NCI-H2081 (cell line): ENCODE measurements at places on chromosomes 1 and 21.

DNA sequence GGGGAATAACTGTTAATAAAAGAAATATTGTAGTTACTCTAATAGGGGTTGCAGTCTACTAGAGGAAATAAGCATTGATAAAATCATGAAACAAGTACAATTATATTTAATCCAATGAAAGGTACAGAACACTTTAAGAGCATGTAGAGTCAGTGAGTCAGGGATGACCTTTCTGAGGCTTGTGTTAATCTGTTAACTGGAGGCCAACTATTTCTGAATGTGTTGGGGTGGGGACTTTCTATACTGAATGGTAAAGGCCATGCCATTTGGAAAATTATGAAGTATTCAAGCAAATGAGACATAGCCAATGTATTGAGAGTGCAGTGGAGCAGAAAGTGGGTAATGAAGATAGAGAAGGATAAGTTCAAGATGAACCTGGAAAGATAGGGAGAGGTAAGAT is 646.2 kb downstream of the ADGRL2 start:
- DNase-seq = no peak

- DNase-seq = peak; percentile 27
Observed at GRCh38 chr1:23452011-23452411, 27.5 kb upstream of the TCEA3 start.

DNA sequence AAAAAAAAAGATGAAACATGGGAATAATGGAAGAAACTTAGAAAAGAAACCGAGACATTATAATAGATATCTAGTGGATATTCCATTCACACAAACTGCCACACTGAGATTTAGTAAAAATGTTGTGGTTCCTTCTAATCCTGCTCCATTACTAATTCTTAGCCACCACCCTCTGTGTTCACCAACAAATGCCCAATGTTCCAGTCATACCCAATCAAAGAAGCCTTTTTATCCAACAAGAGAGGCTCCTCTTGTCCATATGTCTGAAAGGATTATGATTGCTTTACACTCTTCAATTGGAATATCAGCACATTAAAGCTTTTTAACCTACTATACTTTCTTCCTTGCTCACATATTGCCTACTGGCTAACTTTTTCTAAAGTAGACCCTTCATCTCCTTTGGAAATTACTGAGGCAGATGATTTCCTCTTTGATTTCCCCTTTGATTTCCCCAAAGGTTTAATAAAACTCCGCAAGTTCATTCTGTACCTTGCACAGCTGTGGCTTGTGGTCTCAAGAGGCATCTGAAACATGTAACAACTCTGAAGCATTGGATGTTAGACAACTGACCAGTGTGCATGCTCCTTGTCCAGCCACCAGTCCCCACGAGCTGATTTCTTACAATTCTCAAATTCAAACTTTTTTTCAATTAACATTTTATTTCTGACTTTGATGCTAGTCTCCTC is 305.6 kb upstream of the LYPLAL1 start:
- DNase-seq = no peak

DNA sequence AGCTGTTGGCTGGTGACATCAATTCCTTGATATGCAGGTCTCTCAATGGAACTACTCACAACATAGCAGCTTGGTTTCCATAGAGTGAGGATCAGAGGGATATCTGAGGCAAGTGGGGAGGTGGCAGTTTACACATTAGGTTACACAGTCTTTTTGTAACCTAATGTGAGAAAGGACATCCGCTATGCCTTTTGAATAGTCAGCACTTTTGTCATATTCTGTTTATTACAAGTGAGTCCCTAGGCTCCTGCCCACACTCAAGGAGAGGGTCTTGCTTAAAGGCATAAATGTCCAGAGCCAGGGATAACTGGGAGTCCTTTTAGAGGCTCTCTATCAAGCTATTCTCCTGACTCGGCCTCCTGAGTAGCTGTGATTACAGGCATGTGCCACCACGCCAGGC is 104.2 kb downstream of the KCNK1 start:
- DNase-seq = no peak

DNA sequence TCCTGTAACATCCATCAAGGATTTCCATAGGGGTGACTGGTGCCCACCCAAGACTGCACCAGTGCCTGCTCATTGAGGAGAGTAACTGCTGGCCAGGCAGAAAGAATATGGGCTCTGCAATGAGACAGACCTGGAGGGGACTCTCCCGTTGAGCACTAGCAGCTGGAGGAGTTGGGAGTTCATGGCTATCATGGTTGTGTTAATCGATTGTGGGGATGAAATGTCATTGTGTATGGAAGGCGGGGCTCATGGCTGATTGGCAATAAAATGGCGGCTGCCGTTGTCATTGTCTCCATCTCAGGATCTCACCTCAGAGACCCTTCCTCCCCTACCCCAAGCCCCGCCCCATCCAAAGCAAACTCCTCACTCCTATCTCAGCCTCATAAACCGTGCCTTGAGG is 3.9 kb downstream of the TMEM125 start:
- DNase-seq = no peak

- DNase-seq = no peak
Observed at GRCh38 chr1:56452027-56453011, 127.0 kb downstream of the PLPP3 start.

DNA sequence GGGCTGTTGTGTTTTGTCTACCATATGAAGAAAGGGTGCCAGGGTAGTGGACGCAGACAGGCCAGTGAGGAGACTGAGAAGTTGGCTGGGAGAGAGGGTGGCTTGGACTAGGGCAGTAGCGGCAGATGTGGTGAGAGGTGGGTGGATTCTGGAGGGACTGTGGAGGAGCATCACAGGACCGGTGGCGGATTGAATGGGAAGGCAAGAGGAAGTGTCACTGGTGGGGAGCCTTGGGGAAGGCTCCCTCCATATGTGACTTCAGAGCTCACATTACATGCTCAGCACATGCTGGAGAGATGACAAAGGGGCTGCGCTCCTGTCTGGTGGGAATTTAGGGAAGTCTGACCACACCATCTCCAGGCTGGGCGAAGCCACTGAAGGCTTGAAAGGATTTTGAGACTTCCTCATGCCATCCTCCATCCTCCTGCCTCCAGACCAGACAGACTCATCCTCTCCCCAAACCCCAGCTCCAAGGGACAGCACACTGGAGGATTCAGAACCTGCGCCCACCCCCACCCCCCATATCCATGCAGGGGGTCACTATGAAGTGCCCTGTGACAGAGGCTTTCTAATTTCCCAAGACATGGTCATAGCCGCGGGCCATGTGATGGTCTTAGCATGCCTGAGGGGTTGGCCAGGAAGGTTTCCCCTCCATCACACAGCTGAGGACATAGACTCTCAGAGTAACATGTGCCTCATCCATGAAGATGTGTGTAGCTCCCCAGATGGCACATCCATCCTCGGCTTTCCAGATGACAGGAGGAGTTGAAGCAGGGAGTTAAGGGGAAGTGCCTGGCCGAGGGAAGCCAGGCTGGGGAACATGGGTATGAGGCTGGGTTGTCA is 138.8 kb upstream of the WNT4 start:
- no peak for DNase-seq

DNA sequence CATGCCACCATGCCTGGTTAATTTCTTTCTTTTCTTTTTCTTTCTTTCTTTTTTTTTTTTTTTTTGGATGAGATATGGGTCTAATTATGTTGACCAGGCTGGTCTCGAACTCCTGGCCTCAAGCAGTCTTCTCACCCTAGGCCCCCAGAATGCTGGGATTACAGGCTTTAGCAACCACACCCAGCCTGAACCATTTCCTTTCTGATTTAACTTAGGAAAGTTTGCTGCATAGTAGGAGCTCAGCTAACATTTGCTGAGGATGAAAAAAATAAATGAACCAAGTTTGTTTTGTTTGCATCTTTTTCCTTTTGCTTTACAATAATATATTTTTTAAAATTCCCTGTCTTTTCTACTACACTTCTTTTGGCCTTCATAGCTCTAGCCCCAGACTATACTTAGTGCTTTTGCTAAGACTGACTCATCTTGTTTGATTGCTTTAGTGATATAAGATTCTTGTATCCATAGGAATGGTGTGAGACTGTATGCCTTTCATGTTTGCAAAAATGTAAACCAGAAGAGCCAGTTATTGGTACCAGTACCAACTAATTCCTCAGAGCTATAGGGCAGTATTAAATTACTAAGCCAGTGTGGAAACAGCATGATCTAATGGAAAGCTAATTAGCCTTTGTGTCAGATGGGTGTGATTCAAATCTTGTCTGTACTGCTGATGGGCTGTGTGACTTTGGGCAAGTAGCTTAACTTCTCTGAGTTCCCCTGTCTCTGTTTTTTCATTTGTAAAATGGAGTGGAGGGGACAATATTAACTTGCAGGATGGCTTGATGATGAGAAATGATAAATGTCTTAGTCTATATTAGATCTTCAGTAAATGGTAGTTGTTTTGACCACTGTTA is 66.9 kb downstream of the NFIA start:
- no peak for DNase-seq

DNA sequence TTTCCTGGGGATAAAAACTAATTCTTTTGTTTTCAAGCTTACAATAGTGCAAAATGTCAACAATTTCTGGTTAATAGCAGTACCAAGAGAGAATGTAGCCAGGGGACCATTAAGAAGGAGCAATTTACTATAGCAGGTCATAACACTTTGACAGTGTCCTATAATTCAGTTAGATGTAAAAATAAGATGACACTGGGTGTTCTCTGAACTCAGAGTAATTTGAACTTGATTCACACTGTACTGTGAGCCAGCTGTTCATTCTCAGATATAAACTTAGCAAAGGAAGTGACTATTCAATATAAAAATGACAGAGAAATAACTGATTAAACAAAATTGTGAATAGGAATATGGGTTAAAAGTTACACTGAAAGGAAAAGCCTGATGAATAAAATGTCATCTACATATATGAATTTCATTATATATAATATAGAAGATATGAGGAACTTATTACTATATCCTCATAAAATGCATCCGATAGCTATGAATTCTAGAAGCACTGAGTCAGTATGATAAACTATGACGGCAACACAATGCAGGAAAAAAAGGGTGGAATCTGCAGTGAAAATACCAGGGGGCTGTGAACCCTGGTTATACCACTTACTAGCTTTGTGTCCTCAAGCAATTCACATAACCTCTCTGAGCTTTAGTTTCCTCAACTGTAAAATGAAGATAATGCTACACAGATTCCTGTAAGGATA is 135.9 kb downstream of the ACBD6 start:
- DNase-seq = no peak

- no peak for DNase-seq
Observed at GRCh38 chr1:153906396-153906795, 16.4 kb downstream of the GATAD2B start.

DNA sequence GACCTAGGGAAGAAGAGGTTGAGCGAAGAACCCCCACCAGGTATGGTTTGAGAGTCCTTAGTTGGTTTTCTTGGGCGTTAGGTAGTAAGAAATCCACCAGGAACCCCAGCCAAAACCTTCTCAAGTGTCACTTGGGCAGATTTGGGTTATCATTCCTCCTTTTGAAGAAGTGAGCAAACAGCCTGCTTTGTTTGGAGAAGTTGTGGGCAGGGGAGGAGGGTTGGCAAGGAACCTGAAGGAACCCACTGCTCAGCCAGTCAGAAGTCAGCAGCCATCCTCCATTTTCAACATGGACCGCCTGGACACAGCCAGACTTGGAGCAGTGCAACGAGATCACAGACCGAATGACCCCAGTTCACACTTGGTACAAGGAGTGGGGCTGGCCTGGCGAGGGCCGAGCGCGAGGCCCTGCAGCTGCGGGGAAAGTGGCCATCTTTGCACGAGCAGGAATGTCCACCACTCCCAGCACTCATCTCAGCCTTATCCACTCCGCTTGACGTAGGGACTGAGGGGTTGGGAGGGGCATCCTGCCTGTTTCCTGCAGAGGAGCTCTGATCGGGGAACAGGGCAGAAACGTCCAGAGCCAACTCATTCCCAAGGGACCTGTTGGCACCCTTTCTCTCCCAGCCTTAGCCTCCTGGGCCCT is 7.2 kb downstream of the ADPRS start:
- no peak for DNase-seq

DNA sequence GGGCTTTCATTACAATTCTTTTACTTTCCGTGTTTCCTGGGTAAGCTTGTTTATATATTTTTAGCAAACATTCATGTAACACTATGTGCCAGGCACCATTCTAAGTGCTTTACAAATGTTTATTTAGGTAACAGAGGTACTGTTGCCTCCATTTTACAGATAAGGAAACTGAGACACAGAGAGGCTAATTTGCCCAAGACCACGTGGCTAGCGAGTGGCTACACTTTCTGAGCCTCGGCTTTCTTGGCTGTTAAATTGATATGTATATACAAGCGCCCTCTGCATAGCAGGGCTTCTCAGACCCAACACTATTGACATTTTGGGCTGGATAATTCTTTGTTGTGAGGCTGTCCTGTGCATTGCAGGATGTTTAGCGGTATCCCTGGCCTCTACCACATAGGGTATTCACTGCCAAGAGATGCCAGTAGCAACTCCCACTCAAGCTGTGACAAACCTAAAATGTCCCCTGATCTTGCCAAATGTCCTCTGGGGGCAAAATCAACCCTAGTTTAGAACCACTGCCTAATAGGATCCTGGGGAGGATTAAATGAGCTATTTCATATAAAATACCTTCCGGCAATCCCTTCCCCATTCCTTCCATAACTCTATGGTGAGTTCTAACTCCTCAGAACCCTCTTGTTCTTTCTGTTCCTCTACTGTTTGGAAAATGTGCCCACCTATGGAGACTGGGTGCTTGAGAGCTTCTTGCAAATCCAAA is 17.2 kb upstream of the ID3 start:
- peak; percentile 40 for DNase-seq

- DNase-seq = no peak
Observed at GRCh38 chr1:185719021-185719420, 15.2 kb upstream of the HMCN1 start.

- peak; percentile 85 for DNase-seq
Observed at GRCh38 chr1:7207875-7208646, 422.8 kb downstream of the CAMTA1 start.

DNA sequence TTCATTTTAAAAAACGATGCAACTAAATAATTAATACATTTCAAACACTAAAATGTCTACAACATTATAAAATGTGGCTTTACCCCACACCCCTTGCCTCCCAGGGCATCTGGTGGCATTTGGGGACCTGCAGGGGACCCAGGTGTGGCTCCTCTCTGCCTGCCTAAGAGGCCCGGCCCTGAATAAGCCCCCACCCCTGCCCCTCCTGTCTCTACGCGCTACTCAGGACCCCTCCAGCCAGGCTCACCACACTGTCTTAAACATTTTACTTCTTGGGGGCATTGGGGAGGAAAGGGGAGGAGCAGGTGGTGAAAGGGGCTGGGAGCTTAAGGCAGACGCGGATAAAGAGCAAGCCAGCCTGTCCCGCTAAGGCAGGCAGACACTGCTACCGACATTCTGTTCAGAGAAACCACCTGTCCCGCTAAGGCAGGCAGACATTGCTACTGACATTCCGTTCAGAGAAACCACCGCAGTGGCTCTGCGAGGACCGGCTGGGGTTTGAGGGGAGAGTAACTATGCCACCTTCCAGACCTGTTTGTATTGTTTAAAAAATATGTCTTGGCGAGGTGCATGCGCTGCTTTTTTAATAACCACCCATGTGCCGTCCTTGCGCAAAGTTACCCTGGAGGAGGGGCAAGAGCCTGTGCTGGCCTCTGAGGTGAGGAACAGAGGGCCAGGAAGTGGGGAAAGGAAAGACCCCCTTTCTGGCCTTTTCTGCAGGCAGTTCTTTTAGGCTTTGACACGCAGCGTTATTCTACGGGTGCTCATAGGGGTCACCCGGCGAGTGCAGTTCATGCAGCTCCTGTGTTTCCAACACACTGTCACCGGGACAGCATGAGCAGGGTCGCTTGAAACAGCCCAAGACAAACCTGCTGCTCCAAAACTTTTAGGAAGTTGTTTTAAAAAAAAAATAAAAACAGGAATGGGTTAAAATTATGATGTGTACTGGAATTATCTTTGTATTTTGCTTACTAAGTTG is 51.3 kb upstream of the RIPK4 start:
- DNase-seq = no peak
